ENCODE measurements at places on chromosomes 11 and 22. TPM values are rescaled to one million over a fixed set of nuclear protein-coding genes. Genes with fewer than 3 reads are reported as not detected.

GRCh38 chr11:128645968-128646367 is 47.9 kb upstream of the FLI1 start:
- no peak overlapping the region for H3K27ac ChIP-seq
- no peaks in the 10 kb centered on the region for H3K36me3 ChIP-seq
- H3K4me1 ChIP-seq = no peaks in the 10 kb centered on the region
- no peak for DNase-seq

DNA sequence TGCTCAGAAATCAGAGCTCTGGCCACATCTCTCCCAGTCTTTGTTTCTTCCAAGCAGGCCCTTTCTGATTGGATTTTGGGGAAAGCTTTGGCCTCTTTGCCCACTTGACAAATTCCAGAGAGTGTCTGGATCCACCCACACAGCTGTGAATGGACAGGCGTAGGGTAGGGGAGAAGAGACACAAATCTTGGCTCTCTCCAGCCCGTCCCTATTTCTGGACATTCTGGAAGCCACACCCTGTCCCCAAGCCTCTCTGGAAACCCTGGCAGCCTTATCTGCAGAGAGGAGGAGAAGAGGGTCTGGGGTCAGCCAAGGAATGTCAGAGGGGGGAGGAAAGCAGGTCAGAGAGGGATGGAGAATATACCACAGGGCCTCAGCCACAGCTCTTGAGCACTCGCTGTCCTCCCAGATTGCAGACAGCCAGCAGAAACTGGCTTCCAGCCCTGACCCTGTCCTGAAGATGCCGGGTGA is 59.5 kb upstream of the WNT11 start:
- no peaks in the 10 kb centered on the region for H3K27me3 ChIP-seq
- DNase-seq = no peak

GRCh38 chr11:47501101-47501500 is 51.8 kb downstream of the CELF1 start:
- no peaks in the 10 kb centered on the region for H3K36me3 ChIP-seq
- no peak for DNase-seq
- no peaks in the 10 kb centered on the region for H3K27me3 ChIP-seq
- no peak overlapping the region for H3K4me3 ChIP-seq
- peaks cover 6% of the 10 kb centered on the region for H3K4me1 ChIP-seq

- H3K27ac ChIP-seq = no peak overlapping the region
- no peak for DNase-seq
- no peaks in the 10 kb centered on the region for H3K27me3 ChIP-seq
Observed at GRCh38 chr22:27723708-27724107, 77.8 kb downstream of the MN1 start.

DNA sequence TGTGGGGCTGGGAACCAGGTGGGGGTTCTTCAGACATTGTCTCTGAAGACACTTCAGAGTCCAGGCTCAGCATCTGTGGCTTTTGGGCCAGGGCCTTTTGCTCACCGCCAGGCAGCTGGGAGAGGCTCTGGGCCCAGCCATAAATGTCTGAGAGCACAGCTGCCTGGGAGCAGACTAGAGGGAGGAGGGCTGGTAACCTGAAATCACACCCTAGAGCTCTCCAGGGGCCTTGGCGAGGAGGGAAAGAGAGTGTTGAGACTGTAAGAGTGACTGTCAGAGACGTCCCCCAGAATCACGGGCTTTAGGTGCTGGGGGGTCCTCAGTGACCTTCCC is 4.1 kb downstream of the TRABD start:
- no peaks in the 10 kb centered on the region for H3K27me3 ChIP-seq
- H3K27ac ChIP-seq = peak overlapping the region; percentile 92
- no peaks in the 10 kb centered on the region for H3K36me3 ChIP-seq
- H3K4me3 ChIP-seq = no peak overlapping the region

DNA sequence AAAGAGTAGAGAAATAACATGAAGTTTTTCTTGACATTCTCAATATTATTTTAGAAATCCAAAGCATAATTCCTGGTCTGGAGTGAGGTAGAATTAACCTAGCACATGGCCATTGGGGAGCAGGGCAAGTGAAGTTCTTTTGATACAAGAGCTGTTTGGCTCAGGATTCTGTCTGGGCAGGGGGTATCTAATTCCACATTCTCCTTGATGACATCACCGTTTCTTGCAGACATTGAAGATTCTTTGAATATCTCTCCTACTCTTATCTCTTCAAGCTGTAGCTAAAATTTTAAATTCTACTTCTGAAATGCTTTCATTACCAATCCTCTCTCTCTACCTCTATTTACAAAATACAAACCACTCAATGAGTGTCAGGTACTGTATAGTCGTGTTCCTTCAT is 138.2 kb upstream of the TENM4 start:
- no peaks in the 10 kb centered on the region for H3K36me3 ChIP-seq
- no peaks in the 10 kb centered on the region for H3K27me3 ChIP-seq
- no peak overlapping the region for H3K4me3 ChIP-seq
- peaks cover 13% of the 10 kb centered on the region for H3K4me1 ChIP-seq
- no peak for DNase-seq

- no peaks in the 10 kb centered on the region for H3K36me3 ChIP-seq
- peak overlapping the region; percentile 28 for H3K27ac ChIP-seq
- peaks cover 3% of the 10 kb centered on the region for H3K4me1 ChIP-seq
Observed at GRCh38 chr22:47091246-47091651, 328.8 kb downstream of the TBC1D22A start.

- no peaks in the 10 kb centered on the region for H3K27me3 ChIP-seq
- peak overlapping the region; percentile 91 for H3K4me3 ChIP-seq
- H3K27ac ChIP-seq = peak overlapping the region; percentile 100
- DNase-seq = no peak
- peaks cover 66% of the 10 kb centered on the region for H3K4me1 ChIP-seq
Observed at GRCh38 chr22:23787600-23787896, 782 bp downstream of the SMARCB1 start.

The OPCML gene
- polyA plus RNA-seq = 0.98 TPM

The SCGB1D1 gene
- not detected for polyA plus RNA-seq

The ACP2 gene
- polyA plus RNA-seq = 29.6 TPM

The CDHR5 gene
- 142 TPM for polyA plus RNA-seq

The MPEG1 gene
- not detected for polyA plus RNA-seq

Measured in hepatocyte (in vitro differentiated cells).